ENCODE measurements at places on chromosomes 2 and 18. TPM values are rescaled to one million over a fixed set of nuclear protein-coding genes. Genes with fewer than 3 reads are reported as not detected.

Gene TMEM200C
- not detected for total RNA-seq

Gene TBR1
- total RNA-seq: 0.09 TPM

Gene CHAC2
- total RNA-seq: 13.4 TPM

Gene PID1
- 3.3 TPM for total RNA-seq

Gene INPP5D
- 0.51 TPM for total RNA-seq

Gene MYO5B
- total RNA-seq: 11.8 TPM

Gene EFR3B
- total RNA-seq: 12.8 TPM

Gene DSC3
- total RNA-seq: 1.8 TPM

Gene ANKRD30BL
- total RNA-seq: not detected

Gene IL36B
- not detected for total RNA-seq

Gene IFIH1
- total RNA-seq: 1.4 TPM

Gene IRS1
- total RNA-seq: 13.8 TPM

Gene MC4R
- total RNA-seq: not detected

Gene PLCL1
- not detected for total RNA-seq

Gene ASNSD1
- 36.4 TPM for total RNA-seq

Gene ANTXR1
- 154 TPM for total RNA-seq

Gene C18orf32
- total RNA-seq: 20.8 TPM

Gene GDF7
- 0.06 TPM for total RNA-seq

Gene TUBA3E
- not detected for total RNA-seq

Gene CLEC4F
- not detected for total RNA-seq

Gene UGT1A3
- 0.13 TPM for total RNA-seq

Gene GRHL1
- total RNA-seq: 1.2 TPM

Gene REG1A
- total RNA-seq: not detected

All from A549 treated with RU486 at 1 μM for 4 hours (cell line).